ENCODE measurements at places on chromosomes 12 and 14. TPM values are rescaled to one million over a fixed set of nuclear protein-coding genes. Genes with fewer than 3 reads are reported as not detected.

Gene AMN
- 1.6 TPM for polyA plus RNA-seq

Gene GALNT9
- not detected for polyA plus RNA-seq

Gene ADAMTS20
- not detected for polyA plus RNA-seq

Gene FGD6
- polyA plus RNA-seq = 0.36 TPM

Gene KITLG
- not detected for polyA plus RNA-seq

Gene TGM1
- polyA plus RNA-seq = not detected

Gene MORN3
- 6.5 TPM for polyA plus RNA-seq

Gene MIP
- polyA plus RNA-seq = 0.07 TPM

Gene FLVCR2
- polyA plus RNA-seq = 0.60 TPM

Gene LRRK2
- polyA plus RNA-seq = not detected

Gene CLEC4A
- polyA plus RNA-seq = 0.66 TPM

Gene INHBC
- not detected for polyA plus RNA-seq

Gene OTUB2
- polyA plus RNA-seq = 0.12 TPM

Gene TSHR
- not detected for polyA plus RNA-seq

Gene PZP
- 0.28 TPM for polyA plus RNA-seq

Gene HCAR1
- not detected for polyA plus RNA-seq

Gene REP15
- polyA plus RNA-seq = not detected

Gene CGRRF1
- 27.3 TPM for polyA plus RNA-seq

Gene AMDHD1
- 0.68 TPM for polyA plus RNA-seq

Gene C12orf76
- 17.3 TPM for polyA plus RNA-seq

Gene NPFF
- polyA plus RNA-seq = not detected

Gene HOXC9
- polyA plus RNA-seq = not detected

Gene MYF5
- polyA plus RNA-seq = not detected

Gene PIK3C2G
- not detected for polyA plus RNA-seq

Gene RGS6
- not detected for polyA plus RNA-seq

Gene PPFIA2
- not detected for polyA plus RNA-seq

Gene TSFM
- polyA plus RNA-seq = 32.6 TPM

Gene NINJ2
- polyA plus RNA-seq = 47.1 TPM

Gene ETFBKMT
- 0.85 TPM for polyA plus RNA-seq

Gene ABCC9
- not detected for polyA plus RNA-seq

Gene RILPL1
- 0.55 TPM for polyA plus RNA-seq

Gene OAS1
- polyA plus RNA-seq = 38.5 TPM

Gene WBP11
- 70.2 TPM for polyA plus RNA-seq

Gene ACACB
- polyA plus RNA-seq = 1.4 TPM

Gene GSC
- polyA plus RNA-seq = 0.51 TPM

Gene CLEC7A
- not detected for polyA plus RNA-seq

Gene TMTC1
- polyA plus RNA-seq = not detected

Gene NTF3
- not detected for polyA plus RNA-seq

Gene TAS2R43
- not detected for polyA plus RNA-seq

Gene CLEC9A
- polyA plus RNA-seq = not detected

Gene PSMB11
- not detected for polyA plus RNA-seq
